ENCODE measurements at places on chromosomes 13 and 19. TPM values are rescaled to one million over a fixed set of nuclear protein-coding genes. Genes with fewer than 3 reads are reported as not detected.
A peak's percentile ranks its signal among the peaks of the same experiment; 100 is the strongest.

The EGLN2 gene
- total RNA-seq, result 30.0 TPM

The SWSAP1 gene
- total RNA-seq, result not detected

The PRRG2 gene
- 12.5 TPM for total RNA-seq

The ZNF66 gene
- 1.4 TPM for total RNA-seq

The HCN2 gene
- 0.18 TPM for total RNA-seq

The KANK3 gene
- total RNA-seq, result 4.4 TPM

The ZNF17 gene
- 4.9 TPM for total RNA-seq

The ZNF223 gene
- 8.0 TPM for total RNA-seq

GRCh38 chr13:48567515-48568369 lies 34.9 kb upstream of the RCBTB2 start:
- peak; percentile 78 for DNase-seq

- peak; percentile 78 for DNase-seq
These were observed 412.9 kb downstream of the DIAPH3 start for GRCh38 chr13:59750860-59751259.

DNA sequence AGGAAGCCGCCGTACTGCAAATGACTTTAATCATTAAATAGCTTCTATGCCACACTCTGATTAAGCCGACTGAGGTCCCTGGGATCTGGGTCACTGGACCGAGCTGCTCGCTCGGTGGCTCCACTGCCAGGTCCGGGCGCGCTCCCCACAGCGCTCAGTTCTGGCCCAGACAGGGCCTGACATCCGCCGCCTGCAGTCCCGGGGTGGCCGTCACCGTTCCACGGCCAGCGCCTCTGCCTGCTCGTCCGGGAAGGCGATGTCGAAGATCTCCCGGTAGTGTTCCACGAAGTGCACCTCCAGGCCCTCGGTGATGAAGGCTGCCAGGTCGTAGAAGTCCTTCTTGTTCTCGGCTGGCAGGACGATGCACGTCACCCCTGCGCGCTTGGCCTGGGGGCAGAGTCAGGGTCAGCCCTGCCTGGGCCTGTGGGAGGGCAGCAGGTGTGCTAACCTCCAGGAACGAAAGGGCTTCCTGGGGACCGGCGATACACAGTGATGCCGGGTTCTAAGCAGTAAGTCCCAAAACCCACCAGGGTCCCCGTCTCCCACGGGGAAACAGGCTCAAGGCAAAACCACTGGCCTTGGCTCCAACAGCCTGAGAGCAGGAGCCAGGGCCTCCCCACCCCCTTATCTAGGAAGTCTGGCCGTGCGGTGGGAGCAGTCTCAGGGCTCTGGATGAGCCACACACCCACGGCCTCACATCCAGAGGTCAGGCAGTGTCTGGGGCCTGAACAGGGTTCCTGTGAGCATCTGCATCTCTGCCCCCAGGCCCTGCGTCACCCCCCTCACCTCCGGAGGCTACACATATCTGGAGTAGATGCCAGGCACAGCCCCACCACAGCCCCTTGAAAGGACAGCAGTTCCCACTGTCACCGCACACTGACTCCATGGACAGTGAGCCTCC lies 2.0 kb downstream of the RPL36 start:
- DNase-seq, result no peak

DNA sequence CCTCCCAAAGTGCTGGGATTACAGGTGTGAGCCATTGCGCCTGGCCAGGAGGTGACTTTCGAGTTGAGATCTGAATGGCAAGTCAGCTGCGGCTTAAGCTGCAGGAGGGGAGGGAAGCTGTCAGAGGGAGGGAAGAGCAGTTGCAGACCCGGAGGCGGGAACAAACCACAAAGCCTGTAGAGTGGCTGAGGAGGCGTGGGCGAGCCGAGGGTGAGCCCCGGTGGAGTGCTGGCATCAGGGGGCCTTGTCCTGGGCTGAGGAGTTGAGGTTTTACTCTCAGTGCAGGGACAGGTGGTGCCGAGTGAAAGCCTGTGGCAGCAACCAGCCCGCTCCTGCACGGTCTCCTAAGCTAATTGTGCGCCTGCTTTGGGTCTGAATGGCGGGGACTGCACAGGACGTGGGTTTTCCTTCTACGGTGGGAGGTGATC lies 24.2 kb downstream of the PPP1R37 start:
- peak; percentile 75 for DNase-seq

DNA sequence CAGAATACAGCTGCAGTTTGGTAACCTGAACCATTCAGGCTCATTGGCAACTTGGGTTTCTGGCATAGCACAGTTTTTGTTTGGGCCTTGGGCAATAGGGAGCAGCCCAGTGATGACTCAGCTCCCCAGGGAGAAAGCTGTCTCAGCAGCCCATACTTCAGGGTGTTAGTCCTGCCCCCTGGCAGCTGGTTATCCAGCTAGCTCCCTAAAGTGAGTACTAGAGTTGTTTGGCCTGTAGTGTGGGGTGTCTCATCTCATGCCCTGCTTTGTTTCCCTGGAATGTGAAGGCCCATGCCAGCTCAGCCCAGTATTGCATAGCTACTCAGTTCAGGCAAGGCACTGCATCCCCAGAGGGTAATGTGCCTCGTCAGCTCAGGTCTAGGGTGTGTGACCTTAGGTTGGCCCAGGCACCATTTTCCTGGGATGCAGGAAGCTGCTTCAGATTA lies 18.2 kb upstream of the ZNF543 start:
- no peak for DNase-seq

DNA sequence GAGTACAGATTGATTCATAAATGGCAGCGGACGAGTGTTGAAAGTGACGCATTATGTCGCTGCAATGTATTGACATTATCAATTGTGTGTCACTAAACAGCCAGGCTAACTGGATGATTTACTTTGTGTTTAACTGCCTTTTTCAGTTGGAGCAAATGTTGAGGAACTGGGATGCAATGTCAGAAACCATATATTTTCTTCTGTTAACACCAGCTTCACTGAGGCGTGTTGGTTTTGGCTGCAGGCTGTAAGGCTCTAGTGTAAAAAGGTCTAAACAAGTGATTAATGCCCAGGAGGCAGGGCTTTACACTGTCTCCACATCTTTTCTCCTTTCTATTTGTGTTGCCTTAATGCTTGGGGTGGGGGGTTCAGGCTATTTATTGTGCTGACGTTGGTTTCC lies 80.1 kb downstream of the GGACT start:
- no peak for DNase-seq

- DNase-seq, result peak; percentile 70
These were observed 415.9 kb downstream of the FGF9 start for GRCh38 chr13:22086597-22087330.

DNA sequence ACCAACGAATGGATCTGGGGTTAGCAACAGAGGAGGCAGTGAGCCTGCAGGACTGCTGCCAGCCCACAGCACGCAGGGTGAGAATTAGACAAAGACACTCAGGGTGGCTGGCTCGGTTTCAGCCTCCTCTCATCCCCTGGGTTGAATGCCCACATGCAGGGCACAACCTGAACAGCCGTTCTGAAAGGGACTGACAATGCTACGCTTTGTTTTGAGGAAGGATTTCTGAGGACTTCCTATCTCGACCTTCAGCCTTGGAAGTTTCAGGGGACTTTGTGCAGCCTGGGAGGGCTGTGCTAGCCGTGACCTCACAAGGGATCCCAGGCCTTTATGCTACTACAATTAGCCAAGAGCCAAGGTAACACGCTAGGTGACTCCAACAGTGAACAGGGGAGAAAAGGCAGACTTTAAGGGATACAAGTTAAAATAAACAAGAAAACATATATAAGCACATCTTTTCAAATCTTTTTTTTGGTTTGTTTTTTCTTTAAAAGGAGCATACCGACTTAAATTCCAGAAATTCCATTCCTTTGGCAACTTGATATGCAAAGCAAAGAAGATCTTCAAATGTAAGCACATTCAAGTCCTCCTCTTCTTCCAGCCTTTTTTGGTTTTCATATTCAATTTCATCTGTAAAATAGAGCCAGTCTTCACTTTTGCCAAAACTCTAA lies 34.5 kb upstream of the URAD start:
- DNase-seq, result no peak

DNA sequence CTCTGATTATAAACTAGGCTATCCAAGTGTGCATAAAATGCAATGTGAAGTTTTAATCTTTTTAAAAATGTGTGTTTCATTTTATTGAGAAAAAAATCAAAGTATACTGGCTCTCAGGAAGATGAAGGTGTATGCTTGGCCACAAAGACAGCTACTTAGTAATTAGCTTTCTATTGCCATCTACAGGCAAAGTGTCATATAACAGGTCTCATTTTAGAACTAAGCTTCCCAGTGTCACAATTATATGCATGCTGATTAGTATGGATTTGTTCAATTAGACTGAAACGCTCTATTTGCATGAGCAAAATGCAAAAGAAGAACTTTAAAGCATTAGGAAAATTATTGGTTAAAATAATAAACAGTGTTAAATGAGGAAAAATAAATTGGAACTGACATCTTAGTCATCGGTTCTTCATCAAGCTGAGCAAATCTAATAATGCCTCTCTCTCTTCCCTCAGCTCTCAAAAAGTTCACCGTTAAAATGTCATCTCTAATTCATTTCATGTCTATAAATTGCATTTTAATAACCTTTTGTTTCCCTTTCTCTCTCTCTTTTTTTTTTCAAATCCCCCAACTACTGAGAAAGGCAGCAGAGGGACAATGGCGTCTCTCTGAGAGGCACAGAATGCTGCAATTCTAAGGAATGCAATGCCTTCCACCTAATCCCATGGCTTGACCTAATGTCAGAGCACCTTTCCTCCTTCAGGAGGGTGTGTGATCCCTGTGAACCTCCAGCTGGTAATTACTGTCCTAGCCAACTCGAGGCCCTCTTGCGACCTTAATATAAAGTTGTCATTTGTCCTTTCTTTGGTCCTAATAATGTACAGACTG lies 313.1 kb upstream of the MAB21L1 start:
- DNase-seq, result no peak

DNA sequence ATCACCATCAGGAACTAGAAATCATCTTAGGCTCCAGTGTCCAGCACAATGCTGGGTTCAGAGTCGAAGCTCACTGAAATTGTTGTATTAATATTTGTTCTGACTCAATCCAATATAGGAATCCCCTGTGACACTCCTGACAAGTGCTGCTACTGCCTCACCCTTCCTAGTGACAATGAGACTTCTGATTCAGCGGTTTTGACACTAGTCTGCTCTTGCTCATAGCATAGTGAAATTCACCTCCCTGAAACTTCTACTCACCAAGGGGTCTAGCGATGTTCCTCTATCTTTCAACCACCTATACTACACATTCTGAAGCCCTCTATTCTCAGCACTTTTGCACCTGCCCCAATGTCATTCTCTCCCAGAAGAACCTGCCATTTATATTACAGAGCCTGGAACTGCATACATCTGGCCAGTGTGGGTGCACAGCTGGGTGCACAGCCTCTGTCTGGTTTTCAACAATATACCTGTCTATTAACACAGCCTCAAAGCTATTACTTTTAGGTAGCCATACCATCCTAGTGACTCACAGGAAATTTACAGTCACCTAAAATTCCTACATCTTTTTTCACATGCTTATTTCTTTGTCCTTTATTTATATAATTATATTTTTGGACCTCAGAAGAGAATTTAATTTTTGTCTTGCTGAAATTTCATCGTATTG lies 88.3 kb downstream of the DOCK9 start:
- DNase-seq, result no peak

GRCh38 chr13:31172001-31172400 lies 10.3 kb upstream of the HSPH1 start:
- no peak for DNase-seq

- DNase-seq, result no peak
These were observed 41.7 kb downstream of the UNC13A start for GRCh38 chr19:17646441-17646840.

DNA sequence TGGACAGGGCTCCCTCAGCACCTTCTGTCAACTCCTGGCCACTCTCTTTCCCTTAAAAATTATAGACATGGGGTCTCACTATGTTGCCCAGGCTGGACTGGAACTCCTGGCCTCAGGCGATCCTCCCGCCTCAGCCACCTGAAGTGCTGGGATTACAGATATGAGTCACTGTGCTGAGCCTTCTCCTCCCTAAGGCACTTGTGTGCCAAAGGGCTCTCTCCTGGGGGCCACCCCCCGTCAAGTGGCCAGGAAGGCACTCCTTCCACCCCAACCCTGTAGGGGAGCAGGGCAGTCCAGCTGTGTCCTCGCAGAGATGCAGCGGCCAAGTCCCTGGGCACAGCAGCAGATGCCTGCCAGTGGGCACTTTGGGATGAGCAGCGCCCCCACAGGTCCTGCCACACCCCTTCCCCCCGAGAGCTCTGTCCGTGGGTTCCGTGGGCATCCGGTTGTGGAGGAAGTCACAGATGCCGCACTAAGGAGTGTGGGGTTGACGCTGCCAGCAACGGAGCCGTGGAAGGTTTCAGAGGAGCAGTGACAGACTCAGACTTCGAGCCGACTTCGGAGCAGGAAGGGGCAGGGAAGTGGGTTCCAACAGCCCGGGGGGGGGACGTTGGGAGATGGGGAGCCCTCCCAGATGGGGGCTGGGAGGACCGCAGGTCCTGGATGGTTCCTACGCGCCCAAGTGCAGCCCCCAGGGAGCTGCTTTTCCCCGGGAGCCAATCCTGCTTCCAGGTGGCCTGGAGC lies 3.3 kb upstream of the UQCR11 start:
- DNase-seq, result no peak

GRCh38 chr19:54790711-54791110 lies 12.7 kb upstream of the KIR2DL4 start:
- no peak for DNase-seq

Measured in stomach (tissue), 19 donors.